ENCODE measurements at places on chromosomes 7 and 10.

DNA sequence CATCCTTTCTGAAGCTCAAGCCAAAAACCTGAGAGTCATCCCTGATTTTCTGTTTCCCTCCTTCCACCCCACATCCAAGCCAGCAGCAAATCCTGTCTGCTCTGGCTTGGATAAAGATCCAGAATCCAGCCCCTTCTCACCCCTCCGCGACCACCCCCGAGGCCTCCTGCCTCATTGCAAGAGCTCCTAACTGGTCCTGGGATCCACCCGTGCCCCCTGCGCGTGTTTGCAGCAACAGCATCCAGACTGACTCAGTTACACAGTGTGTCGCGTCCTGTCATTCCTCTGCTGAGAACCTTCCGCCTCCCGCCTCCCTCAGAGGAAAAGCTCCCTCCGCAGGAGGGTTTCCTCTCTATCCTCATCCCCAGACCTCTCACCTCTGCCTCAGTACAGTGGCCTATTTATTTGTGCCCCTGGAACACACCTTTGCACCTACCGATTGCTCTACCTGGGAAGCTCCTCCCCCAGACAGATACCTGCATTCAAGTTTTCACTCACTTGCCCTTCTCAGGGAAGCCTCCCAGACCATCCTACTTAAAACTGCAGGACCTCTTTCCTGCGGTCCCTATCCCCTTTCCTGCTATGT is 21.6 kb upstream of the GRID1 start:
- DNase-seq = no peak

DNA sequence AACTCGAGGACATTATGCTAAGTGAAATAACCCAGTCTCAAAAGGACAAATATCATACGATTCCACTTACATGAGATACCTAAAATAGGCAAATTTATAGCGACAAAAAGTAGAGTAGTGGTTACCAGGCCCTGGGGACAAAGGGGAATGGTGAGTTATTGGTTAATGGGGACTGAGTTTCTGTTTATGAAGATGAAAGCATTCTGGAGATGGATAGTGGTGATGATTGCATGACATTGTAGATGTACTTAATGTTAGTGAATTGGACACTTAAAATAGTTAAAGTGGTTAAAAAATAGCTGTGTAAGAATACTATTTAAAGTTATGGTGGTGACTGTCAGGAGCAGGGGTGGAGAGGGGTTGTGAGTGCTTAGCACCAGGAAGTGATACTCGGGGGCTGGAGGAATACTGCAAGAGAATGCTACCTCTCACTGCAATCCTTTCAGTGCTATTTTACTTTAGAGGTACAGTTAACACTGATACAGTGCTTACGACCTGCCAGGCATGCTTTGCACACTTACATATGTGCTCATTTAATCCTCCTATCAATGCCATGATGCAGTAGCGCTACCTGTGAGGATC is 16.7 kb upstream of the TEX36 start:
- no peak for DNase-seq

- DNase-seq = no peak
These were observed 8.2 kb upstream of the MTPAP start for GRCh38 chr10:30357075-30357801.

- no peak for DNase-seq
These were observed 119.6 kb upstream of the AFAP1L2 start for GRCh38 chr10:114523876-114524275.

DNA sequence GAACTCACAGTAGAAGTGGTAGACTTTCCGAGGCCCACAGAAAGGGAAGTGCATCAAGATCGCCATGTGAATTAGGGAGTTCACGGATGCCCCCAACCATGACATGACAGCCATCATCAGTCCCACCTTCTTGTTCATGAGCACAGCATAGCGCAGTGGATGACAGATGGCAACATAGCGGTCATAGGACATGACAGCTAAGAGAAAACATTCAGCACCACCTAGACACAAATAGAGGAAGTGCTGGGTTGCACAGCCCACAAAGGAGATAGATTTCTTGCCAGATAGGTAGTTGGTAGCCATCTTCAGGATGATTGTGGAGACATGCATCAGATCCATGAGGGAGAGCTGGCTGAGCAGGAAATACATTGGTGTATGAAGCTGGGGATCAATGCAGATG is 342 bp downstream of the OR2AE1 start:
- DNase-seq = no peak

- DNase-seq = no peak
These were observed 369.9 kb downstream of the CNTNAP2 start for GRCh38 chr7:146486519-146486918.

GRCh38 chr10:127534496-127534895 is 14.6 kb upstream of the NPS start:
- DNase-seq = no peak
